ENCODE measurements at places on chromosomes 7 and 10.

GRCh38 chr7:37943905-37944736 is 23.7 kb downstream of the EPDR1 start:
- H3K27ac ChIP-seq = no peak overlapping the region
- H3K36me3 ChIP-seq = no peaks in the 10 kb centered on the region
- H3K27me3 ChIP-seq = no peaks in the 10 kb centered on the region
- DNase-seq = no peak

GRCh38 chr7:130350945-130351790 is 6.6 kb downstream of the CPA5 start:
- no peak for DNase-seq
- H3K4me1 ChIP-seq = no peaks in the 10 kb centered on the region
- no peak overlapping the region for H3K27ac ChIP-seq
- no peak overlapping the region for H3K4me3 ChIP-seq
- peaks cover 5% of the 10 kb centered on the region for H3K27me3 ChIP-seq
- no peaks in the 10 kb centered on the region for H3K36me3 ChIP-seq

DNA sequence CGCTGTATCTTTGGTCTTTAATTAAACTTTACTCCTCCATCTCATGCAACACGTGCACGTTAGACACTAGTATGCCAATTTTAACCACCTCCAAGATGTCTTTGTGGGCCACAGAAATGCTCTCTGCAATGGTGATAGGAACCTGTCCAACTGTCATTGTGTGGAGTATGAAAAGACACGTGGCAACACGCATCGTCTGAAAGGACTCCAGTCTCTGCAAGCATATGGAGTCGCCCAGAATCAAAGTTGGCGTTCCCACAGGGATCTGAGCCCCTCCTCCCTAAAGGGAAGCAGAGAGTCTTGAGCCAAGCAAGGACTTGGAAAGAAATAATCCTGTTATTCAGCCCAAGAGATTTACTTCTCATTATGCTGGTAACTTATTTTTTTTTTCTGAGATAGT is 301.1 kb downstream of the CALN1 start:
- H3K4me1 ChIP-seq = no peaks in the 10 kb centered on the region
- DNase-seq = no peak
- no peak overlapping the region for H3K4me3 ChIP-seq
- no peaks in the 10 kb centered on the region for H3K36me3 ChIP-seq
- no peak overlapping the region for H3K27ac ChIP-seq

DNA sequence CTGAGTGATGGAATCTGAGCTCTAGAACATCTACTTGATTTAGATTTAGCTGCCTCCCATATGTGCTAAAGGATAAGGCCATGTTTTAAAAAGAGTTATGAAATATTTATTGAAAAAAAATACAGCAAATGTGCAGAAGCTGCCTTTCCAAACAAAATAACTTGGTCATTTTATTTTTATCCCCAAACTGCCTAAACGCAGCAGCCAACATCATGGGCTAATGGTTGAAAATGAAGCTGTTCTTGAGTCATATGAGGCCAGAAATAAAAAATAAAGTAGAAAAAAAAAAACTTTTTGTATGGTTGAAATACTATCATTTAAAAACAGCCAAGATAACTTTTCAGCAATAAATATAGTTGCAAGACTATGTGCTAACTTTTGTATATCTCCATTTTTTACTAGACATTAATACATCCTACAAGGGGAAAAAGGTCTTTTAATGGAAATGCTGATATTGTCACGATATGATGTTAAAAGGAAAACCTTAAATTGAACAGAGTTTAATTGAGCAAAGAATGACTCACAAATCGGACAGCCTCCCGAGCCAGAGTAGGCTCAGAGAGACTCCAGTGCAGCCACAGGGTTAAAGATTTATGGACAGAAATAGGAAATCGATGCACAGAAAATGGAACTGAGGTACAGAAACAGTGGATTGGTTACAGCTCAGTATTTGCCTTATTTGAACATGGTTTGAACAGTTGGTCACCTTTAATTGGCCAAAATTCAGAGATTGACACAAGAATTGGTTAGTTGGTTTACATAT is 305.8 kb downstream of the MDFIC start:
- no peaks in the 10 kb centered on the region for H3K36me3 ChIP-seq
- no peak overlapping the region for H3K27ac ChIP-seq
- no peak overlapping the region for H3K4me3 ChIP-seq
- no peak for DNase-seq
- H3K27me3 ChIP-seq = no peaks in the 10 kb centered on the region

DNA sequence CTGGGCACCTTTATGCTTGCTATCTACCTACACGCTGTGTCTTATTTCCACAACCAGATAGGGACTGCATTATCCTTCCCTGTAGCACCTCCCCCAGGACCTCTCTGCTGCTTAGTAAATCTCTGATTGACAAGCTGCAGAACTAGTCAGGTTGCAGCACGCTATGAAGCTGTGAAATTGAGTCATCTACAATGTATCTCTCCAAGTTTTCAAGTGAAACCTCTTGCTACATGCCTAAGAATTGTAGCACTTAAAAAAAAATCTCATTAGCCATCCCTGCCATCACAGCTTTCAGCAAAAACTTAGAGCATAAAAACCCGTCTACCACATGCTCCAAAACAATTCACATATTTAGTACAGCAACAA is 69.7 kb upstream of the FGFR2 start:
- H3K27ac ChIP-seq = no peak overlapping the region
- DNase-seq = no peak
- no peak overlapping the region for H3K4me3 ChIP-seq
- H3K27me3 ChIP-seq = peaks cover 3% of the 10 kb centered on the region
- H3K36me3 ChIP-seq = no peaks in the 10 kb centered on the region

DNA sequence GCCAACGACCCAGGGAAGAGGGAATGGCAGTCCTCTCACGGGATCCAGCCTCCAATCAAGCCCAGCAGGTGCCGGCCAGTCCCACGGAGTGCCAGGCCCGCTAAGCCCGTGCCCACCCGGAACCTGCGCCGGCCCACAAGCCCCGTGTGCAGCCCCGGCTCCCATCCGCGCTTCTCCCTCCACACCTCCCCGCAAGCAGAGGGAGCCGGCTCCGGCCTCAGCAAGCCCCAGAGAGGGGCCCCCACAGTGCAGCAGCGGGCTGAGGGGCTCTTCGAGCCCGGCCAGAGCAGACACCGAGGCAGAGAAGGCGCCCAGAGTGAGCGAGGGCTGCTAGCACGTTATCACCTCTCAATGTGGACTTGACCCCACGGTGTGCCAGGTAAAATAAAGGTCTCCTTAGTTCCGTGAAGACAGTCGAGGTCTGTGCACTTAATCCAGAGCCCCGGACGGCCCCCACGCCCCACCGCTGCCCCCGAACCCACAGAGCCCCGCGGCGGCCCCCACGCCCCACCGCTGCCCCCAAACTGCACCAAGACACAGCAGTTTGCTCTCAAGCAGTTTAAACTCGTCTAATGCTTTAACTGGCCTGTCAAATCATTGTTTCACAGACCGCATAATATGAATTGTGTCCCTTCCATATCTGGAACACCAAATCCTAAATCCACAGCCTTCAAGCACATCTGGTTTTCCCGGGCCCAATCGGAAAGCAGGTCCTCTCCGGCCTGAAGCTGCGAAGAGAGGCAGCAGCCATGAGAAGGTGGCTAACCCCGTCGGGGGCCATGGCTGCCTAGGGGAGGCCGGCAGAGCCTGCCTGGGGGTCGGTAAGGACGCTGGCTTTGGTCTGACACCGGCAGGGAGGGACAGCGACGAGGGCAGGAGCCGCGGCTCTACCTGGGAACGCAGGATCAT is 307.8 kb downstream of the PTPRN2 start:
- H3K27ac ChIP-seq = no peak overlapping the region
- no peaks in the 10 kb centered on the region for H3K27me3 ChIP-seq
- DNase-seq = no peak
- no peaks in the 10 kb centered on the region for H3K36me3 ChIP-seq

GRCh38 chr10:7193369-7193768 is 217.5 kb downstream of the SFMBT2 start:
- peaks cover 43% of the 10 kb centered on the region for H3K4me1 ChIP-seq
- peaks cover 2% of the 10 kb centered on the region for H3K27me3 ChIP-seq
- DNase-seq = no peak
- H3K4me3 ChIP-seq = no peak overlapping the region

GRCh38 chr7:82690929-82691328 is 247.4 kb upstream of the CACNA2D1 start:
- H3K4me1 ChIP-seq = no peaks in the 10 kb centered on the region
- no peak overlapping the region for H3K27ac ChIP-seq
- DNase-seq = no peak
